ENCODE measurements at places on chromosomes 3 and 15.

- DNase-seq = no peak
These were observed 69.6 kb downstream of the ATP10A start for GRCh38 chr15:25793354-25794050.

DNA sequence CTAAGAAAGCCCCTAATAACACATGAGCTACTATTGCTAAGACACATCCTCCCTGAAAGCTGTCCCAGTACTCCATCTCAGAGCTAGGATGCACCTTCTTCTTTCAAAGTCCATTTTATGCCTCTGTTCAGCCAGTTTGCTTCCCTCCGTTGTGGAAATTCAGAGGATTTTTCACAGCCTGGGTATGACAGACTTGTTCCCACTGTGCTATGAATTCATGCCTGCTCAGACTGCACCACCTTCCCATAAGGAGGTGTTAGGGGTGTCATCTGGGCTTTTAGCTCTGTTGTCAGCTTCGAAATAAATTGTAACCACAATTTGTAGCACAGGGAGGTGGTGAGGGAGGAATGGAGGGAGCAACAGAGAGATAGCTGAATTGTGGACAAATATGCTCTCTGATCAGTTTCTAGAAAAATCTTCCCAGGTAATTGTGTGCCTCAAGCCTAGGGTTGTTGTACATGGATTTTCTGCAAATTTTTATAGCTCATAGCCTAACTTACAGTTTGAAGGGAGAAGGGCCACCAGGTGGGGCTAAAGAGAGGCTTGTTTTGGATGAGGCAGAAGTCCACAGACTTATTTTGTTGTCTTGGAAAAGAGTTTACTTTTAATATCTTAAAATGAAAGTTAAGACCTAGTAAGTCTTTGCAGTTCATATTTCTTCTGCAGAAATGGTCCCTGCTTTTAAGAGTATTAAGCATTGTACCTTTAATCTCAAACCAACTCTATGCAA, 462.0 kb downstream of the PDCD6IP start:
- no peak for DNase-seq

- DNase-seq = no peak
These were observed 23.2 kb upstream of the LCTL start for GRCh38 chr15:66588971-66589370.

GRCh38 chr3:46564190-46565021, 1.7 kb downstream of the LRRC2 start:
- no peak for DNase-seq

- DNase-seq = no peak
These were observed 262.8 kb upstream of the TBL1XR1 start for GRCh38 chr3:177460047-177460446.

DNA sequence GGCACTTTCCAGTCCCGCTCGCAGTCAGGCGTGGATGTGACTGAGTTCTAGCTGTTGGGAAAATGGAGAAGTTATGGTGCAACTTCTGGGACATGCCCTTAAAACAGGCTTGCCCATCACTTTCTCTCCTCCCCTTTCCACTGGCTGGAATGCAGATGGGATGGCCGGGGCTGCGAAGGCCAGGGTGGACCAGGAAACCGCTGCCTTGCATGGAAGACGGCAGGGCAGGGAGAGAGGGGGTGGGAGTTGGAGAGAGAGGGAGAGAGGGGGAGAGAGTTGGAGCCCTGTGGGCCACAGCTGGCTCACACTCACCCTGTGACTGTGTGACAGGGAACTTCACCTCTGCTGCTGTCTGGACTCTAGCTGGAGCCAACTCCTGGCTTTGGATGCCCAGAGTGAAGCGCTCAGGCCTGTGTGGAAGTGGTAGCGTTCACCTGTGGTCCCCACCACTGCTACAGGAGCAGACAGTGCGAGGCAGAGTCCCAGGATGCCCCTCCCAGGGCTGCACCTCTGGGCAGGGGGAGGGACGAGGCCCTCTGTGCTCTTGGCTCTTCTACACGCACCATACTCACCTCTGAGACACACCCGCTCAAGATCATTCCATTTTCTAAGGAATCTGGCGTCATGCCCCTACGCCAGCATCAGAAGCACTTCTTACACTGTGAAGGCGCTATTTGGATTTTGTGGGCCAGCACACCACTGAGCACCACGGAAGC, 36.6 kb downstream of the KLHL25 start:
- no peak for DNase-seq

GRCh38 chr3:125479091-125479490, 40.9 kb downstream of the SNX4 start:
- no peak for DNase-seq

GRCh38 chr3:27696906-27697305, 25.2 kb downstream of the EOMES start:
- DNase-seq = no peak

DNA sequence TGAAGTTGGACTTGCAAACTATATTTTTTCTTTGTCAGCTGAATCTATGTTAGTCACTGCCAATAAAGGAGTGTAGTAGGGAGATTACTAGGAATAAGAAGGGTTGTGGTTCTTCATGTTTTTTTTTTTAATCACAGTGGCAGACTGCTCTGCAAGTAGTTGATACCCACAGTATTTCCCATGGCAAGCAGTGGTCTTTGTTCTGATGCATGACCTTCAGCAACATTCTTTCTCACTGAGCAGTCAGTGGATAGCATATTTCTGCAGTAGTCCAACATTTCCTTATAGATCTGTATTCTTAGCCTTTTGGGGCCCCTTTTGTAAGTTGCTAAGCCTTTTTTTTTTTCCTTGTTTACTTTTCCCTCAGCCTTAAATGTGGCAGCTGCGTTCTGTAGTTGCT, 151.1 kb downstream of the DOCK3 start:
- DNase-seq = no peak

DNA sequence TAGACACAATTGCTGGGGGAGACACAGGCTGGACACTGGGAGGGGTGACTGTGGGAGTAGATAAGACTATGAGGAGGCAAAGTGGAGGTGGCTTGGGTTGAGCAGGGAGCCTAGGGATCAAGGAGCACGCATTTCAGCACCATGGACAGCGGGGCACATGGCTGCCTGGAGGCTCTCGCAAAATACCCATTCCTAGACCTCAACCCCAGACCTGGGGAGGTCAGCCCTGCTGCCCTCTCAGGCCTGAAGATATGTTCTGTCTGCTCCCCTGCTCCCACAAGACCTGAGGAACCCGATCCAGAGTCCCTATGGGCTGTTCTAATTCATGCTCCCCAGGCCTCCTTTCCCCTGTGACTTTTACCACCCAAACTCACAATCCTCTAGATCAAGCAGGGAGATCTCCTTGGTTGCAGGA, 16.0 kb upstream of the CPEB1 start:
- DNase-seq = no peak

DNA sequence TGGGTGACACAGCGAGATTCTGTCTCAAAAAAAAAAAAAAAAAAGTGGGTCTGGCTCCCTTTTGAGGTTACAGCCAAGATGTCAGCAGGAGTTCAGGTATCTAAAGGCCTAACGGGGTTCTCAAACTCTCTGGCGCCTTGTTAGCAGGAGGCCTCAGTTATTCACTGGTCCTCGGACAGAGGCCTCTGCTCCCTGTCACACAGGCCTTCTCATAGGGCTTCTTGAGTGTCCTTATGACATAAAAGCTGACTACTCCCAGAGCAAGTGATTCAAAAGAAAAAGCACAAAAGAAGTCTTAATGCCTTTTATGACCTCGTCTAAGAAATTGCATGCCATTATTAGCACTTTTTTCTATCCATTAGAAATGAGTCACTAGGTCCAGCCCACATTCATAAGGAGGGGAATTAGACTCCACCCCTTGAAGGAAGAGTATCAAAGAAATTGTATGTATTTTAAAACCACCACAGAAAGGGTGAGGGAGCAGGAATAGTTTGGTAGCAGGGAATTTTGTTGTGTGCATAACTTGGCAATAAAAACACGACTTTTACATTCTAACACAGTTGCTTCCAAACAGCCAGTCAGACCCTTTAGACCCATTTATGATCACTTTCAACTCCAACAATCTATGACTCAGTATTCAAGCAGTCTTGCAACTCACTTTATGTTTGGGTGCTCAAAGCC, 90.3 kb downstream of the MEX3B start:
- no peak for DNase-seq

- no peak for DNase-seq
These were observed 4.9 kb downstream of the TM6SF1 start for GRCh38 chr15:83112233-83112955.

DNA sequence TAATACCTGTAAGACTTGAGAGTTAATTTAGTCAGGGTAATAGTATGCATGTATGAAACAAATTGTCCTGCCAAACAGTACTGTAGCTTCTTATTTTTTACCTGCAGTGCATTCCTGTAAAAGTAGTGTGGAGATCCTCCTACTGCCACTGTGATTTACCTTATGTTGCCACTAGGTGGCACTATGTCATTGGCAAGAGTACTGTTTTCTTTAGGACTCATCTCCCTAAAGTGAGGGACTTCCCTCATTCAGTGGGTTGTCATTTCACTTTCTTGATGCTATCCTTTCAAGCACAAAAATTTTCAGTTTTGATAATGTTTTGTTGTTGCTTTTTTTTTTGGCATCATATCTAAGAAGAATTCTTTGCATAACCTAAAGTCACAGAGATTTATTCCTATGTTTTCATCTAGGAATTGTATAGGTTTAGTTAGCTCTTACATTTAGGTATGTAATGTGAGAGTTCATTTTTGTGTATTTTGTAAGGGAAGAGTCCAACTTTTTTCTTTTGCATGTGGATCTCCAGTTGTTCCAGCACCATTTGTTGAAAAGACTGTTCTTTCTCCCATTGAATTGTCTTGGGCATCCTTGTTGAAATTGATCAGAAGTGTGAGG, 105.7 kb downstream of the AKAP13 start:
- peak; percentile 14 for DNase-seq

DNA sequence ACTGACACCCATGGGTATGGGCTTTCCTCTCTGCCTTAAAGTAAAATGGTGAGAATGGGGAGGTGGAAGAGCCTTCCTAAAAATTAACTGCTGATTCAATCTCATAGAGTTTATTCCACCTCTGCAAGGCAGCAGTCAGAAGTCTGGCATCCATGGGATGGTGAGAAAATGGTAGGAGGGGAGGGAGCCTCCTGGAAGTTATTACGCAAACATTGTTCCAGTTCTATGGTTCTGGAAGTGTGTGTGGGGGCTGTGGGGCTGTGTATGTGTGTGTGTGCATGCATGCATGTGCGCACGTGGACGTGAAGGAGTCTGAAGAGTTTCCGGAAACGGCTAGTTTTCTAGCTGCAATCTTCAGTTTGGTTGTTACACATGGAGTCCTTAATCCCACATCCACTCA, 177.6 kb downstream of the KCNAB1 start:
- DNase-seq = no peak

DNA sequence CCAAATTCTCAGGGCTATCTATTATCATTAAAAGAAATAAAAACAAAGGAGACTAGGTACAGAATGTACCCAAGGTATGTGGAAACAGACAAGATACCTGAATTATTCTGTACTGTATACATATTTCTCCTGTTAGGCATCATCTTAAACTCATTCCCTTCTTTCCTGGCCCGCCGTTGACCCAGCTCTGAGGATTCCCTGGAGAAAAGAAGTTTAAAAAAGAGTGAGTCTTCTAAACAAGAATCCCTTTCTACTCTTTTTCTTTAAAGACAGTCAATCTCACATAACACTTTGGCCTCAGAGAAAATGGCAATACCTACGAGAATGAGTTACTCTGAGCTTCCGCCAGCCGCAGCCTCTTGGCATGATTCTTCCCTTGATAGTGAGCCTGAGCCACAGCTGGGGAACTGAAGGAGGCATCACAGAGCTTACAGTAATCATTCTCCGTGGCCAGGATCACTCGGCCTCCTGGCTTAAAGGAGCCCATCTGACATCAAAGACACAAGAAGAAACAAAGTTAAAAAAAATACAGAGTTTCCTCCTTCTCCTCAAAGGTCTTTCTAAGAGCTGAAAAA, 44.2 kb downstream of the ZMAT3 start:
- DNase-seq = no peak

DNA sequence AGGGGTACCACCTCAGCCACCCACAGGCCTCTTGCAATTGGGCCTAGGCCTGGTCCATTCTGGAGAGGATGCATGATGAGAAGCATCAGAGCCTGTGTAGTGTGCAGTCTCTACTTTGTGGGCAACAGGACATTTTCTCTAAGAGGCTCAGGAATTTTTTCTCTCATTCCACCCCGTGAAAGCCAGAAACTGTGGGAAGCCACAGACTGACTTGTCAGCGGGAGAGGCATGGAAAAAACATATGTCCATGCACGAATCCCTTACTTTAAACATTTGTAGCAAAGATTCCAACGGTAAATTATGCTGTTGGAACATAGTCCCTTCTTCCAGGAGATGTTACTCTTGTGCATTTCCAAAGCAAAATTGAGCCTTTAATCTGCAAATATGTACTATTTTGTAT, 196.5 kb downstream of the KLHL25 start:
- no peak for DNase-seq
